Head of caudate nucleus (tissue), 42 donors: ENCODE measurements at places on chromosomes 12 and 14.

DNA sequence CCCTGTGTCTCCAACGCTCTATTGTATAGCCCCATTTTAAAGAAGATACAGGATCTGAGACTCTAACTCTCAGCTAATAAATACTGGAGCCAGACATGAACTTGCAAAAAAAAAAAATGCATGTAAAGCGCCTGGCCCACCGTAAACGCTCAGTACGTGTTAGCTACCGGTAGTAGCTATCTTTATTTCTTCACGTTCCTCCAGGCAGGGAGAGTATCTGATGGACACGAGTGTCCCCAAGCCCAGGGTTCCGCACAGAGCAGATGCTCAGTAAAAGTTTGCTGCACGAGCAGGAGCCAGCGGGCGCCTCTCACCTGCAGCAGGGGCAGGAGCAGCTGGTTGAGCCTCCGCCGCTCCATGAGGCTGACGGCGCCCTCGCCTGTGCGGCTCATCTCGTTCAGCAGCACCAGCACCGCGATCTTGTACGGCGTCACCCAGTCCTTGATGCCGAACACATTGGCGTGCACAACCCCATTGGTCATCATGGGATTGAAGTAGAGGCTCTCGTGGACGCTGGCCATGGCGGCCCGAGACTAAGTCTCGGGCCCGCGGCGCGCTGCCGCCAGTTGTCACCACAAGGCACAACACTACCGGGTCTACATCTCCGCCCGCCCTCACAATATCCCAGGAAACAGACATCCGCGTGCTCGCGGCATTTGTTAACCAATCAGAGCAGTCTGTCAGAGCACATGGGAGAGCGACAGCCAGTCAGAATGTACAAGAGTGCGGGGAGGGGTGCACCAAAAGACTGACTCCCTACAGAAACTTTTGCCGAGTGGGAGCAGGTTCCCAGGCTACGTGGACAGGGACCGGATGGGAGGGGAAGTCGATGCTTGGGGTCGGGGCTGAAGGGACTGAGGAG lies at the start of gene ANAPC5:
Gene ANAPC5 (minus strand): TSS at position 592 of the 862 bp plus-strand sequence. CDS start 71 bp downstream, at position 521.
- peak; percentile 96 for DNase-seq

GRCh38 chr14:69247676-69248440 lies 12.1 kb upstream of the GALNT16 start:
- no peak for DNase-seq

GRCh38 chr12:121581686-121582429 lies 1.0 kb upstream of the KDM2B start:
- DNase-seq = no peak

- no peak for DNase-seq
Observed at GRCh38 chr14:27372771-27373170, 774.9 kb upstream of the NOVA1 start.

DNA sequence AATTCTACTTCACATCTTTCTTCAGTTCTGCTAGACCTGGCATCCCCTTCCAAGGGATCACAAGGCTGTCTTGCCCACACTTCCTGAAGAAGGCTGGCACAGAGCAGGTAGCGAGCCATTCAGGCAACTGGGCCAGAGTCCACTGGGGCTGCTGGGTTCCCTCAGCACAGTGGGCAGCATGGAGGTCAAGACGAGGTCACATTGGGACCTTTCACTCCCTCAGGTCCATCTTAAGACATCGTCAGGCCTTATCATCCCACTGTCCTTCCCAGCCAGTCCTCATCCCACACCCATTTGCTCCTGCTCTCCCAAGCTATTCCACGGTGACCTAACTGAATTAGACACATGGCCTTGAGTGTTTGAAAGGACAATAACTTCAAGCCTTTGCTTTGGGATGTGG lies 143.1 kb upstream of the HIF1A start:
- DNase-seq = no peak

- no peak for DNase-seq
Observed at GRCh38 chr14:67704484-67705089, 2.9 kb downstream of the RDH12 start.

- no peak for DNase-seq
Observed at GRCh38 chr12:43325786-43326185, 226.2 kb downstream of the ADAMTS20 start.

- no peak for DNase-seq
Observed at GRCh38 chr12:117127933-117128823, 29.0 kb upstream of the TESC start.

GRCh38 chr12:12642916-12643315 lies 31.2 kb downstream of the CREBL2 start:
- peak; percentile 52 for DNase-seq

GRCh38 chr14:91482263-91483013 lies 27.7 kb downstream of the PPP4R3A start:
- no peak for DNase-seq

GRCh38 chr12:6964605-6965025 lies 5.8 kb downstream of the PHB2 start:
- DNase-seq = no peak

GRCh38 chr12:19842116-19842515 lies 402.8 kb downstream of the AEBP2 start:
- DNase-seq = no peak

- no peak for DNase-seq
Observed at GRCh38 chr14:53190938-53191337, 37.8 kb upstream of the DDHD1 start.

DNA sequence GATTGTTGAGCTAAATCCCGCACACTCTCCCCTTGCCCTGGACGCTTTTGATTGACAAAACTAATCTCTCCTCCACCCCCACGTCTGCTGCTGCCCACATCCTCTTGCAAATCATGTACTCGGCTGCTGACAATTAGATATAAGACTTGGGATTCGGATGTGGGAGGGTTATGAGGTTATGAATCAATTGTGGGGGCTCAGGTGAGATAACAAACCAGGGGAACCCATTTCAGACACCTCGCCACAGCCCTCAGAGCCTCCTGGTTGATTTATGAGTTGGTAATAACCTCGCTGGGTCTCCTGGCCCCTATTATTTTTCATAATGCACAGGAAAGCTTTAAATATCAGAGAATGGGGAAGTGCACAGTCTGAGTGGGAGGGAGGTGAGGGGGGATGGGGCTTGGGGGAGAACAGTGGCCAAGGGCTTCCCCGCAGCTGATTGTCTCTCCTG lies 449.9 kb downstream of the DPF3 start:
- peak; percentile 30 for DNase-seq

GRCh38 chr12:6547987-6548386 lies 7.9 kb downstream of the IFFO1 start:
- no peak for DNase-seq
